Astrocyte of the spinal cord (primary cell): ENCODE measurements at places on chromosomes 4 and X.

DNA sequence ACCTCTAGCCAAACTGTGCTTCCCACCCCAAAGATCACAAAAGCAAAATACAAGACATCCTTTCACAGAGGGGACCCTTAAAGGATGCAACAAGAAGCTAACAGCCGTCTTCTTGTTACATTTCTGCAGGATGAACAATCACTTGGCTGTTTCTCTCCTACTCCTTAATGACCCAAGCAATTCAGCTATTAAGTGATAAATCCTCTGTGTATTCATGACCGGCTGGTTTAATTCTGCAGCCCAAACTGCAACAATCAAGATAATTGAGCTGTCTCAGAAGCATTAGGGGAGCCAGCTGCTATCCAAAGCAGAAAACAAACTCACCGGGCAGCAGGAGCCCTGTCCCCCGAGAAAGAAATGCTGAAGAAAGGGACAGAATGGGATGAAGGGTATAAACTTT, 85.9 kb upstream of the ACSL4 start:
- DNase-seq: no peak

DNA sequence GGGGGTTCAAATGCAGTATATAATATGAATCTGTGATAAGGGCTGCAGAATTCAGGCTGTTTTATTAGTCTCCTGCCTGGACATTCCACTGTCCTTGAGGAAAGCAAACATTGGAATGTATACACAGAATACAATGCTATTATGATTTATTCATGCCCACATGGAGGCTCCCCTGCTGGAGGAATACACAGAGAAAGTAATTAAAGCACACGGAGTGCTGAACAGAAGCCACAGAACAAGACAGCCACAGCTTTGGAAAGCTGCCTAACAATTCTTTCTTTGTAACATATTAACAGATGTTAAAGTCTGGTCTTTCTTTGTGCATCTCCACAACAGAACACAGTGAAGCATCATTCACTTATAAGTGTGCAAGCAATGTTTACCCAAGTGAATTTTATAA, 155.8 kb downstream of the ARAP2 start:
- peak; percentile 59 for DNase-seq

DNA sequence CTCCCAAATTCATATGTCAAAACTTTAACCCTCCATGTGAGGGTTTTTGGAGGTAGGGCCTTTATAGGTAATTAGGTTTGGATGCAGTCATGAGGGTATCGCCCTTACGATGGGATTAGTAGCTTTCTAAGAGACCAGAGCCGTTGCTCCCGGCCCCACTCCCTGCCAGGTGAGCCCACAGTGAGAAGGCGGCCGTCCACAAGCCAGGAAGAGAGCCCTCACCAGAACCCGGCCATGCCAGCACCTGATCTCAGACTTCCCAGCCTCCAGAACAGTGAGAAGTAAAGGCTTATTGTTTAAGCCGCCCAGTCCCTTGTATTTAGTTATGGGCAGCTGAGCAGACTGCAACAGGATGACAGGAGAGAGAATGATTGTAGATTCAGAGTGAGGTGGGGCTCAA, 40.8 kb downstream of the DCTD start:
- DNase-seq: no peak

GRCh38 chr4:175369087-175369486, 443.0 kb downstream of the GPM6A start:
- DNase-seq: peak; percentile 72

DNA sequence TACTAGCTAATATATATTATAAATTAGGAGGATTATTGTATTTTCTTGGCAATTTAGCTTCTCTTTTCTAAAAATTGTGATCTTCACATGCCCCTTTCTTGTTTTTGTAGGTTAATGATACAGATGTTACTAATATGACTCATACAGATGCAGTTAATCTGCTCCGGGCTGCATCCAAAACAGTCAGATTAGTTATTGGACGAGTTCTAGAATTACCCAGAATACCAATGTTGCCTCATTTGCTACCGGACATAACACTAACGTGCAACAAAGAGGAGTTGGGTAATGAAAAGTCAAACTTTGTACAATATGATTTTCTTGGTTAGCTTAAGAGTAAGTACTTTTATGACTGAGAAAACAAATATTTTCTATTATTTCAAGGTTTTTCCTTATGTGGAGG, 74.1 kb downstream of the SLC10A6 start:
- no peak for DNase-seq

GRCh38 chr4:156734965-156735895, 236.4 kb downstream of the PDGFC start:
- DNase-seq: peak; percentile 60

DNA sequence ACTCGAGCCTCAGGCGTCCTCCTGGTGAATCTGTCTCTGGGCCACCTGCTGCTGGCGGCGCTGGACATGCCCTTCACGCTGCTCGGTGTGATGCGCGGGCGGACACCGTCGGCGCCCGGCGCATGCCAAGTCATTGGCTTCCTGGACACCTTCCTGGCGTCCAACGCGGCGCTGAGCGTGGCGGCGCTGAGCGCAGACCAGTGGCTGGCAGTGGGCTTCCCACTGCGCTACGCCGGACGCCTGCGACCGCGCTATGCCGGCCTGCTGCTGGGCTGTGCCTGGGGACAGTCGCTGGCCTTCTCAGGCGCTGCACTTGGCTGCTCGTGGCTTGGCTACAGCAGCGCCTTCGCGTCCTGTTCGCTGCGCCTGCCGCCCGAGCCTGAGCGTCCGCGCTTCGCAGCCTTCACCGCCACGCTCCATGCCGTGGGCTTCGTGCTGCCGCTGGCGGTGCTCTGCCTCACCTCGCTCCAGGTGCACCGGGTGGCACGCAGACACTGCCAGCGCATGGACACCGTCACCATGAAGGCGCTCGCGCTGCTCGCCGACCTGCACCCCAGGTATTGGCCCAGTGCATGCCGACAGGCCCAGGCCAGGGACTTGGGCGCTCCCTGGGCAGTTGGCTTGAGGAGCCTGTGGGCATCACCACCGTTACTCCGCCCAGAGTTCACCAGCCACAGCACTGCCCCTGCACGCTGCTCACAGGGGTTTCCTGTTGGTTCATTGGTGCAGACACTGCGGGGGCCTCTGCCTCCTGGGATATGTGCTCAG, 1.1 kb downstream of the GPR78 start:
- DNase-seq: no peak

DNA sequence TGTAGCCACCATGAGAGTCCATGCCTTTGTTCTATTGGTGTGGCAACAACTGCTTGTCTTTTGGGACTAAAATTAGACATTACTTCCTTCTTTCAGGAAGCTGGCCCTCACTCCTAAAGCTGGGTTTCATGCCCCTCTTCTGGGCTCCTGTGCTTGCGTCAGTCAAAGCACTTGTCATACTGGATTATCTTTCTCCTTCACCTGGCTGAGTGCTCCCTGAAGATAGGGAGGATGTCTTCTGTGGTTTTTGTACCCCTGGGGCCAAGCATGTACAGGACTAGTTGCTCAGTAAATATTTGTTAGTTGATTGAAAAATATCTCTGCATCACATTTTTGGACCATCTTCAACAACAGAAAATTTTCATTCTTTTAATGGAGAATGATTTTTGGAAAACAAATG, 26.1 kb upstream of the LONRF3 start:
- DNase-seq: no peak

DNA sequence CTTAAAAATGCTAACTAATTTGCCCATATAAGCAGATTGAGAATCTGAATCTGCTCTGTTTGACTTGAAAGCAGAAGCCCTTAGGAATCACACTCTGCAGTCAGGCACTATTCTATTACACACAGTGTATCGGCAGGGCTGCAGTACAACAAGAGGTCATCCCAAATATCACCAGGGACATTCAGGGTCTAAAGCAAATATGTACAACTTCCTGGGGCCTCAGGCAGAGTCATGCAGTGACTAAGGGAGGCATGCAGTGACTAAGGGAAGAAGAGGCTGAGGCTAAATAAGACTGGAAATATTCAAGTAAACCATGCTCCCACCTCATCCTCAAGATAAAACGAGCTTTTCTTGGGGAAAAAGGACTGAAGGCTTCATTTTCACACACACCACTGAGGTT, 20.9 kb downstream of the MAPK10 start:
- peak; percentile 88 for DNase-seq

DNA sequence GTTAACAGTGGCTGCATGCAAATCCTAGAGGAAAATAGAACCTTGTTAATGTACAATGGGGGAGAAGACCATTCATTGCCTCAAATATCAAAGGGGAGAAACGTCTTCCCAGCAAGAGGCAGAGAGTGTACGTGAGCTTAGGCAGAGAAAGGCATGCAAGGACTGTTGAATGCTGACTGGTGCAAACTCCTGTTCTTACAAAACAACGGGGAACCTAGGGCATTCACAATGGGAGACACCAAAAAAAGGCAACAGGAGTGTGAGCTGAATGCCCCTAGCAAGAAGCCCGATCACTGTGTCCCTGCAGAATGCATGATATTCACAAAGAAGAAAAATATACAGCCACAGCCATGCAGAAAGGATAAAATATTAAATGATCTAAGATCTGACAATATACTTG, 184.9 kb downstream of the NSUN7 start:
- DNase-seq: no peak

DNA sequence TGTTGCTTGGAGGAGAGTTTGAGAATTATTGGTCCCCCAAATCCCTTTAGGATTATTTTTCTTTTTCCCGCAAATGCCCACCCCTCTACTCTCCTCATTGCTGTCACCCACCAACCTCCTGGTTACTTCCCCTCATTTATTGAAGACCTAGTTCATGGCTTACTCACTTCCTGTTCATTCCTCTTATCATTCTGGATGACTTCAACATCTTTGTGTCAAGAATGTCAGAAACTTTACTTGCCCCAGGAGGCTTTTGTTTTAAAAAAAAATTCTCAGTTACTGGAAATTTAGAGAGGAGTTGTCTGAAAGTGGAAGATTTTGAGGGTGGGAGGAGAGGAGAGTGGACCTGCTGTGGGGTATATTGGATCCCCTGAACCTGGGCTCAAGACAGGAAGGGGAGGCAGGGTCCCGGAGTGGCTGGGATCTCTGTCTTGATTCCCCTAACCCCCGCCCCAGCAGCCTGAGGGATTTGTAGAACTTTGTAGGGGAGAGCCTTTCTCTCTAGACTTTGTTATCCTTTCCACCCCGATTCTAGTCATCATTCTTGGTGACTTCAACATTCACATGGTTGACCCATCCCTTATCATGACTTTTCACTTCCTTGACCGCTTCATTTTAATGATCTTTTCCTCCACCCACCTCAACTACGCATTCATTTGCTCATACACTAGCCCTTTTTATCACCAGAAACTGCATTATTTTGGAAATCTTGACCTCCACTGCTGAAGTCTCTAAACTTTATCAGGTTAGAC, 69.9 kb upstream of the ESX1 start:
- no peak for DNase-seq

DNA sequence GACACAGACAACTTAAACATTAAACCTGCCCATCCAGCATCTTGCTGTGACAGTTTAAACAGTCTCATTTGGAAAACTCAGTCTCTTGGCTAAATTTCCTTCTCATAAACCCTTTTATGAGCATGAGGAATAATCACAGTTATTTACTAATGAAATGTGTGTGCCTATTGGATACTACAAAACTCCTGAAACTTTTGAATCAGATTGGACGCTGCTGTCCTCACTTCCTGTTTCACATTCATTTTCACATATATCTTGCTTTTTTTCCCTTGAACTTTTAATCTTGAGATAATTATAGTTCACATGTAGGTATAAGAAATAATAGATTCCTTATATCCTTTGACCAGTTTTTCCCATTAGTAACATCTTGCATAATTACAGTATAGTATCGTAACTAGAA, 111.7 kb downstream of the CDKL5 start:
- no peak for DNase-seq

- no peak for DNase-seq
Observed at GRCh38 chr4:11111876-11112275, 316.8 kb downstream of the HS3ST1 start.

- peak; percentile 54 for DNase-seq
Observed at GRCh38 chrX:133645977-133646718, 230.9 kb upstream of the GPC4 start.

GRCh38 chr4:121377076-121377475, 3.7 kb downstream of the QRFPR start:
- DNase-seq: no peak

- peak; percentile 29 for DNase-seq
Observed at GRCh38 chr4:40377512-40378365, 42.6 kb downstream of the CHRNA9 start.

DNA sequence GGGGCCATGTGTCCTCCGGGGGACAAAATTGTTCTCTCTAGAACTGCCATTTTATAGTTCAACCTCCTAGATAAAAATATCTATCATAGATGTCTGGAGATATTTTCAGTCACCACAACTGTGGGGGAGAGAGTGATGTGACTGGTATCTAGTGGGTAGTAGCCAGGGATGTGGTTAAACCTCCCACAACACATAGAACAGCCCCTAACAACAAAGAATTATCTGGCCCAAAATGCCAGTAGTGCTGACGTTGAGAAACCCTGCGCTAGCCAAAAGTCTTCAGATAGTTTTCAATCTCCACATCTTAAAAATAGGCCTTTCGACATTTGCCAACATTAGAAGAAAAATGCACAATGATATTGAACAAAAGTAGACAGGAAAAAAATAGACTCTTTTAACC, 19.0 kb upstream of the SUPT20HL2 start:
- no peak for DNase-seq

DNA sequence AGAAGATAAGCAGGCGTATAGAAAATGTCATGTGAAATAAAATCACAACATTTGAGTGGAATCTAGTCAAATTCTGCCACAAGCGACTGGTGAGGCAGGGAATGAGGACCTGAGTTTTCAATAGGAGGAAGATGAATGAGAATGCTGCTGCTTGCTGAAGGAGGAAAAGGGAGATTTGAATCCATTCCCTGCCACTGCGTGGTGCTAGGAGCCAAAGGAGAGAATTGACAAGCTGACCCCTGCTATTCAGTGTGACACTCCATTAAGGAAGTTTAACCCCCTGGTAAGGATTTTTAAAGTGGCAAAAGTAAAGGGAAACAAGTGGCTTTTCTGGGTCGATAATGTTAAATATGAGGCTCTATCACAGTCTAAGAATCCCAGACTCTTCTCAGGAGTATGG, 314.0 kb downstream of the NAF1 start:
- no peak for DNase-seq

- DNase-seq: no peak
Observed at GRCh38 chrX:51874123-51874522, 19.3 kb upstream of the MAGED1 start.

DNA sequence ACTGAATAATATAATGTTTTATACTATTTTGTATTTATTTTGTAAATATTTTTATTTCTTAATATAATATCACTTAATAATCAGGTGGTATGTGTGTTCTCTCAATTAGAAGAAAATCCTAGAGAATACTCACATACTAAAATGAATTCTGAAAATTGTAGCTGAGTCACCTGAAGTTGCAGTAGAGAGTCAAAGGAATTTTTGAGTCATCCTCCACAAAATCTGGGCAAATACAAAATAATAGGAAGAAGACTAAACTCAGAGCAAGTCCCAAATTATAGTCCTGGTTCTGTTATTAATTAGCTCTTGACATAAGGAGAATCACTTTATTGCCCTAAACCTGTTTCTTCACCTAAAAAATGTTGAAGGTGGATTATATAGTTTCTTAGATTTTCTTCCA, 57.8 kb downstream of the SPATA4 start:
- DNase-seq: peak; percentile 32
